Stimulated activated CD4-positive, alpha-beta T cell treated with anti-CD3 and anti-CD28 coated beads, Interleukin-2, amount 100 ng/mL, for 24 hours (primary cell): ENCODE measurements at places on chromosomes 1 and 21.

GRCh38 chr1:99675994-99676393 is 30.1 kb downstream of the PALMD start:
- no peak for DNase-seq

DNA sequence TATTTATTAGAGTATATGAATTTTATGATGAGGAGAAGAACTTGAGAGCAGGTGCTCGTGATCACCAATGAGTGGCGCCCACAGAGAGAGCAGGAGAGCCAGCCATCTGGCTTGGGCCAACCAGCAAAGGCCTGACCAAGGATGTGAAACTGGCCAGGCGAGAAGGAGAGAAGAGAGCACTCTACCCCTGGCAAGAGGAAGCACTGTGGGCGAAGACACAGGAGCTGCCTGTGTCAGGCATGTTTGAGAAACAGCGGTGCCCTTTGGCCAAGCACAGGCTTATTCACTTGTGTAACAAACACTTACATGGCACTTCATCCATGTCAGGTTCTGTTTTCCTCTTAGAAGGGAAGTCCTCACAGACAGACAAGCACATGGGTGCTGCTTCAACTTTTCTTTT is 4.2 kb upstream of the SIPA1L2 start:
- DNase-seq = no peak

- peak; percentile 75 for DNase-seq
Measured at GRCh38 chr1:117656202-117656641, 50.4 kb downstream of the TENT5C start.

DNA sequence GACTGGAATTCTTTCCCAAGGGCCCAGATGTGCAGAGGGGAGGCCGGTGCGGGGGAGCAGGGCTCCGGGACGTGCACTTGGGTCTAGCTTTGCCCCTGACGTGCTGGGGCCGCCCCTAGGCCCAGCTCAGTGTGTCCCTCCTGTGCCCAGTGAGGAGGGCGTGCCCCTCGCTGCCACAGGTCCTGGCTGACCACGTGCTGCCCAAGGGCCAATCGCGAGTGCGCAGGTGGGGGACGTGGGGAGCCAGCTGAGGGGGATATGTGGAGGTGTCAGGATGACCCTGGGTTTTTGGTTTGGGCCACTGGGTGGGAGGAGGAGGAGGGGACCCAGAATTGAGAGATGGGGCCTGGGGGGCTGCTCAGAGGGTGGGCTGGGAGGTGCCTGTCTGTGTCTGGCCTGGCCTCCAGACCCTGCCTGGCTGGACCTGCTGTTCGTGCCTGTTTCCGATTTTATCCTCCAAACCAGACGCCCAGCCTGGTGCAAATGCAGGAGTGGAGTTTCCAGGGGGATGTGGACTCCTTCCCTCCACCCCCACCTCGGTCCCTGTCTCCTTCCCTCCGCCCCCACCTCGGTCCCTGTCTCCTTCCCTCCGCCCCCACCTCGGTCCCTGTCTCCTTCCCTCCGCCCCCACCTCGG is 6.1 kb upstream of the RNF223 start:
- peak; percentile 29 for DNase-seq

DNA sequence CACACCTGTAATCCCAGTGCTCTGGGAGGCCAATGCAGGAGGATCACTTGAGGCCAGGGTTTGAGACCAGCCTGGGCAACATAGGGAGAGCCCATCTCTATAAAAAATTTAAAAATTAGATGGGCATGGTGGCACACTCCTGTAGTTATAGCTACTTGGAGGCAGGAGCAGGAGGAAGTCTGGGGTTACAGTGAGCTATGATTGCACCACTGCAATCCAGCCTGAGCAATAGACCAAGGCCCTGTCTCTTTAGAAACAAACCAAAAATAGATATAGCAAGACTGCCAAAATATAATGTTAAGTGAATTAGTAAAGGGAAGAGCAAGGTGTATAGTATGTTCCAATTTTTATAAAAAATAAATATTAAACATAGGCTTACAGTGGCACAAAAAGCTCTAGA is 28.8 kb downstream of the PLEKHO1 start:
- DNase-seq = no peak

DNA sequence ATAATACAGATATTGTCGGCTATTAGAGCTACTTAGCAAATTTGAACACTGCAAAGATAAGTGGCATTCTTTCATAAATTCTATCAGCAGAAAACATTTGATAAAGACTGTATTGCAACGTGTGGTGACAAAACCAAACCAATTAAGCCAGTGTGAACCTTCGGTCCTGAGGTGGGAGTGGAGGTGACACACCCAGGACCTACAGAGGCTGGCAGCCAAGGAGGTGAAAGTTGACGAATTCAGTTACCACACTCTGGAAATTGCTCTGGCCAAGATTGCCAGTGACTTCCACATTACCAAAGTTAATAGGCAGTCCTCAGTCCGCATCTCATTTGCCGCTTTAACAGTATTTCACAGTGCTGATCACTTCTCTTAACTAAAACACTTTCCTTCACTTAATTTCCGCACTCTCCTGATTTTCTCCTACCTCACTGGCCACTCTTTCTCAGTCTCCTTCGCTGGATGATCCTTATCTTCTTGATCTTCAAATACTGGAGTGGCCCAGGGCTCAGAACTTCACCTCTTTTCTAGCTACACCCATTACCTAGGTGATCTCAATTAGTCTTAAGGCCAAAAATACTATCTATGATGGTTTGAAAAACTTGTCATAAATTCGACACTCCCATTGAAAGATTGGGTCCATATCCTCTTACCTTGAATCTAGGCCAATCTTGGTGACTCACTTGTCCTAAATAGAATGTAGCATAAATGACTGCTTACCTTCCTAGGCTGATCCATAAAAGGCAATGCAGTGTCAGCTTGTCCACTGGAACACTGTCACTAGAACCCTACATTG is 5.1 kb upstream of the CDC42BPA start:
- DNase-seq = no peak

- no peak for DNase-seq
Measured at GRCh38 chr1:162165528-162165927, 96.0 kb downstream of the NOS1AP start.

DNA sequence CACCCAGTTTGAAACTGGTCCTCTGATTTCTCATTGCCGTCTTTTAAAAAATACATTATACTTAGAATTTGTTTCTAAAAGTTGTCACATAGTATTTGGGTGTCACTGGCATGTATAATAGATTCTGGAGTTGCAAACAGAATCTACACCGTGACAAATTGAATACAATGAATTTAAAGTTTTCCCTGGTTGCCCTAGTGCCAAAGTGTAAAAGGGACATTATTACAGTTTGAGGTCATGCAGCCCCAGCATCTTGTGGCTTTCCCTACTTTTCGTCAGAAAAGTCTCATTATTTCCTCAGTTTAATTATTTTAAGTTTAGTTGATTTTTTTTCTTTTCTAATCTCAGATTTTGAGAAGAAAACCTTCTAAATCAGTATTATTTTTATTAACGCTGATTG is 155.9 kb downstream of the DISP1 start:
- no peak for DNase-seq

DNA sequence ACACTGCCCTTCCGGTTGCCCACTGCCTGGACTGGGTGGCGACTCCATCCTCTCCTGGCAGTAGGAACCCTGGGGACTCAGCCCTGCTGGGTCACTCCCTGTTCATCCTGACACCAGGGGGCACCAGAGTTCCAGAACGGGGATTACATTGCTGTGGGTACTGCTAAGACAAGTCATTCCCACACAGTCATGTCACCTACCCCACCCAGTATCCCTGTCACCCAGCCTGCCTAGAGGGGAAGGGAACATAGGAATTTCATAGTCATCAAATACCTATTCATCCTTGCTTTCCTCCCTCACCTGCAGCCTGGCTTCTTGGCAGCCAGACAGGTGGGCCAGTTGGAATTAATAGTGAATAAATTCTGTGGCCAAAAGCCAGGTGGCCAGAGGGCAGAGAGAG is 9.8 kb upstream of the SFN start:
- DNase-seq = peak; percentile 87
